Stimulated activated CD4-positive, alpha-beta T cell treated with anti-CD3 and anti-CD28 coated beads, Interleukin-4, amount 100 ng/mL, for 4 hours (primary cell): ENCODE measurements at places on chromosomes 12 and 14.

DNA sequence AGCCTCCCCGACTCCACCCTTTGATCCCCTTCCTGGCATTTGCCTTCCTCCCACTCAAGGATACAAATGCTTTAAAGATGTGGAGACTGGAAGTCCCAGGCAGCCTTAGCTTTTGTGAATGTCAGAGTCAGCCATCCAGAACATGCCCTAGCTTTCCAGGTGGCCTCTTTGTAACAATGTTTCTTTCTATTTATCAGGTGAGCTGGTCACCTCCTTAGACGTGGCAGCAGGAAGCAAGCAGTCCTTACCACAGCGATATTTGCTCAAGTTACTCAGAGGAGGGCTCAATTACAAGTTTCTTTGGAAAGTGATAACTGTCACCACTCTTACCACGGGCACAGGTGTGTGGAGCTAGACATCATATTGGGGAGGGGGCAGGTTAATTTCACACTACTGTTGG is 4.9 kb downstream of the GALNT6 start:
- DNase-seq: no peak

DNA sequence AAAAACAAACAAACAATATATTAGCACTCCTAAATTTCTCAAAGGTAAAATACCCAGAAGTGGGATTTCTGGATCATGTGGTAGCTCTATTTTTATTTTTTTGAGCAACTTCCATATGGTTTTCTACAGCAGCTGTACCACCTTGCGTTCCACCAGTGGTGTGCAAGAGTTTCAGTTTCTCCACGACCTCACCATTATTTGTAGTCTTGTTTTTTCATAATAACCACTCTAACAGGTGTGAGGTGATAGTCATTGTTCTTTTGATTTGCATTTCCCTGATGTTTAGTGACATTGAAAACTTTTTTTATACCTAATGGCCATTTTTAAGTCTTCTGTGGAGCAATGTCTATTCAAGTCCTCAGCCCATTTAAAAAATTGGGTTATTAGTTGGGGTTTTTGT is 127.3 kb upstream of the SLC38A2 start:
- DNase-seq: no peak

- DNase-seq: no peak
Measured at GRCh38 chr12:108820707-108821406, 36.5 kb downstream of the SSH1 start.

DNA sequence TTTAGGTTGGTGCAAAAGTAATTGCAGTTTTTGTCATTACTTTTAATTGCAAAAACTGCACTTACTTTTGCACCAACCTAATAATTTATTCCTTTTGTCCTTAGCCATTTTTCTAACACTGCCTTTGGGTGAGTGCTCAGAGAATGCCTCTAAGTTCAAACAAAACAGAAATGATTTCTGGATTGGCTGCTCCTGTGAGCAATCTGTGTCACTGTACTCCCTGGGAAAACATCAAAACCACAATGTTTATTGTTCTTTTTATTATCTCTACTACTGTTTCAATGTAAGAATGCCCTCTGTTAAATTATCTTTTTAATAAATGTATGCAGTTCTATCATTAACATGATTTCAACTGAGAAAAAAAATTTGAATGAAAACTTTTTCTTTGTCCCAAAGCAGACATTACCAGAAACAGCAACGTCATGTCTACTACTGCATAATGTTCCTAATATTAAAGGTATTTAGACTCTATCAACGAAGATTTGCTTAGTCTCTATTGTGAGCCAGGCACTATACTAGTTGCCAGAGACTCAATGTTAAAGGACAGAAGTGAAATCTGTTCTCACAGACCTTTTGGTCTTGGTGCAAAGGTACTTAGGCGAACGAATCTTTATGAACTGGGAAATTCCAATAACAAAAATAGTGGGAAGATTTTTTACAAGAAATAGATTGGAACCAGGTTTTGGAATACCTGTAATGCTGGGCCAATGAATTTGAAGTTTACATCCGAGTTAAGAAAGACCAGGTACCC is 6.2 kb downstream of the SLC41A2 start:
- DNase-seq: no peak

GRCh38 chr12:49947593-49948226 is 2.8 kb upstream of the AQP2 start:
- DNase-seq: no peak

- no peak for DNase-seq
Measured at GRCh38 chr12:111792155-111792855, 25.6 kb downstream of the ALDH2 start.

- DNase-seq: no peak
Measured at GRCh38 chr14:86088156-86088555, 558.2 kb downstream of the FLRT2 start.

DNA sequence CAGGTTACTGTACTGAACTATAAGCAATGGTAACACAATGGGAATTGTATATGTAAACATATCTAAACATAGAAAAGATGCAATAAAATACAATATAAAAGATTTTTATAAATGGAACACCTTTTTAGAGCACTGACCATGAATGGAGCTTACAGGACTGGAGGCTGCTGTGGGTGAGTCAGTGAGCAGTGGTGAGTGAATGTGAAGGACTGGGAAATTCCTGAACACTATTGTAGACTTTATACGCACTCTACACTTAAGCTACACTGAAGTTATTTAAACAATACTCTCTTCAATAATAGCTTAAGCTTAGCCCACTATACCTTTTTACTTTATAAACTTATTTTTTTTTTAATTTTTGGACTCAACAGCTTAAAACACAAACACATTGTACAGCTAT is 313.5 kb downstream of the KCNC2 start:
- DNase-seq: no peak

DNA sequence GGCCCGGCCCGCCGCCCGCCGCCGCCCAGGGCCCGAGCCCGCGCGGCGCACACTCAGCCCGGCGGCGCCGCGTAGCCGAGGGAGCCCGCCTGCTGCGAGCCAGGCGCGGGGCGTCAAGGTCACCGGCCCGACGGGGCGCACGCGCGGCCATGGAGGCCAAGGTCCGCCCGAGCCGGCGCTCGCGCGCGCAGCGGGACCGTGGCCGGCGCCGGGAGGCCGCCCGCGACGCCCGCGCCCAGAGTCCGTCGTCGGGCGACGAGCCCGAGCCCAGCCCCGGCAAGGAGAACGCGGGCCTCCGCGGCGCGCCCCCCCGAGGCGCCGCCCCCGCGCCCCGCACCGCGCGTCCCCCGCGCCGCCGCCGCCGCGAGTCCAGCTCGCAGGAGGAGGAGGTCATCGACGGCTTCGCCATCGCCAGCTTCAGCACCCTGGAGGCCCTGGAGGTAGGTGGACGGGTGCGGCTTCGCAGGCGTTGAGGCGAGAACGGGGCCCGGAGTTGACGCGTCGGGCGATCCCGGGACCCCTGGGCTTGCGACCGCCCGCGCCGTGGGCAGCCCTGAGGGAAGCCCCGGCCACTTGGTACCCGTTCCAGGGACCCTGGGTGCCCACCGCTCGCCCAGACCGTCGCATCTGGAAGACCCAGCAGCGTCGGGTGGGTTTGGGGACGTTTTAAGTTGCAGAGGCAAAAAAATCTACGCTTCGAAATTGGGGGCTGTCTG is 629 bp downstream of the FBRSL1 start:
- no peak for DNase-seq

DNA sequence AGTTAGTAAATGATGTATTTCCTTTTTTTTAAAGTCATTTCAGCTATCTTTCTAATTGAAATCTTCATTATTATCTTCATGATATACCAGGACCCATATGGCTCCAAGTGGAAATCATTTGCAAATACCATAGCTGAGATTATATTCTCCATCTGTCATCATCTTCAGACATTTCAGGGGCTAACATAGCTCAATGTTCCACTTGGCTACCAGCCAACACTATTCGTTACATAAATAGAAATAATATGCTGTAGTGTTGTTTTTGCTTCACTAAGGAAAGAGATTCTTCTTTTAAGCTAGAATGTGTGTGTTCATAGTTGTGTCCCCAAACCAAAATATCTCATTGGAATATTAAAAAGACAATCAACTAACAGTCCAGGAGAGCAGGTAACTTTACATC is 225.1 kb downstream of the DIO2 start:
- no peak for DNase-seq

DNA sequence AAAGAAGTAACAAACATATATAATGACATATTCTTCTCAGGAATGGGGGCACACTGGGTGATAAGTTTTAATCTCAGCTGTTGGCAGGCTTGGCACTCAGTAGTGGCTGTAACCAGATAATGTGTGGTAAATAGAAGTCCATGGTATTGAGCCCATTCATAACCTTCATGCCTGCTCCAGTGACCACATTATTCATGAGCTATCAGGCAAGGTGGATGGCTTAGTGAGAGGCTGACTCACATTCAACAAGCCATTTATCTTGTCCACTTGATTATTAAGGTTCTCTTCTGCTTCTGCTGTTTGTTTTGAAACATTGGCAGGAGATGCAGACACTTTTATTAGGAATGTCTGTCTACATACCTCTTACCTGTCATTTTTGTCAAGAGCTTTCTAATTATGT is 950.4 kb upstream of the LRFN5 start:
- no peak for DNase-seq

GRCh38 chr12:14769466-14769968 is 33.8 kb downstream of the WBP11 start:
- DNase-seq: no peak

GRCh38 chr12:10075451-10075850 is 23.3 kb downstream of the CLEC1A start:
- no peak for DNase-seq

GRCh38 chr12:66984077-66984476 is 285.1 kb upstream of the CAND1 start:
- no peak for DNase-seq

DNA sequence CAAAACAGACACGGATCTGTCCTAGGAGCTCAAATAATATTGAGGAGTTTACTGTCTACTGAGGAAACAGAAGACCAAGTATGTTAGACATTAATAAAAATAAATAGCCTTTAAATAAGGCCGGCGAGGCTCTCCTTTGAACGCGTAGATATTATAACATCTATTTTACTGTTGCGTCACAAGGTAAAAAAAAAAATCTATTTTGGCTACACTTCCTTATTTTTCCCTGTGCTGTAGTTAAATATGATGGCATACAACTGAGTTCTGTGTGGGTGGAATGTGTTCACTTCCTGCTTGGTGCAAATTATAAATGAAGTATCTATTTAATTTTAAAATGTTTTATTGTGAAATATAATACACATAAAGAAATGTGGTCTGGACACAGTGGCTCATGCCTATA is 17.2 kb upstream of the RAD52 start:
- DNase-seq: no peak

GRCh38 chr14:100838493-100839314 is 12.8 kb downstream of the MEG3 start:
- DNase-seq: no peak

DNA sequence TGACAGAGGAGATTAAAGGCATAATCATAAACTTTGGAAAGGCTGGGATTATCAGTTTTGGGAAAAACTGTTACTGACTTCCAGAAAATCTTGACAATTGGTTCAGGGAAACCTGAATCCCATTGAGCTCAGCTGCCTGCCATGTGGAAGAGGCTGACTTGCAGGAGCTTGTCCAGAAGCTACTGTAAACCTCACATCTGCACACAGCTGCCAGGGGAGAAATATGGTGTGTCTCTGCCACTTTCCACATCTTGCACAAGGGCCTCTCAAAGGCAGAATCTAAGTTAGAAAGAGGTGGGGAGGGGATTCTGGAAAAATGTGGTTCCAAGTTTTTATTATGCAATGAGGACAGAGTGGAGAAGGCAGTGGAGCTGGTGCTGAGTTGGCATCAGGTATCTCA is 8.7 kb upstream of the BHLHE41 start:
- no peak for DNase-seq

GRCh38 chr14:103185051-103186029 is 62.1 kb downstream of the TNFAIP2 start:
- no peak for DNase-seq

- DNase-seq: no peak
Measured at GRCh38 chr12:103181366-103182152, 224.1 kb downstream of the ASCL1 start.

DNA sequence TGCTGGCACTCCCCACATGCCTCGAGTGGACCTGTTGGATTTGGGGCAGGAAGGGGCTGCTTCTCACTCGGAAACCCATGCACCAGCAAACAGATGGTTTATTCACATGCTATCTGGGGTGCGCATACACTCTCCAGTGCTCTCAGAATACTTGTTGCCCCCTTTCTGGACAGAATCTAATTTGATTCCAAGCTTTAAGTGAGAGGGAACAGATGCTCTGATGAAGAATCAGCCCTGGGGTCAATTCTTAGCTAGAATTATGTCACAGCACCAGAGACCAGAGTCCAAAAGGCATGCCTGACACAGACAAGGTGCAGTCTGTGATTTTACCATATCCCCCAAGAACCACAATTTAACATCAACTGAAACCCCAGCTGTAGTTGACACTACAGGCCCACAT is 83.8 kb downstream of the SPTB start:
- DNase-seq: no peak

GRCh38 chr14:85907536-85907935 is 377.6 kb downstream of the FLRT2 start:
- DNase-seq: no peak

GRCh38 chr12:38629064-38629463 is 276.3 kb downstream of the CPNE8 start:
- DNase-seq: no peak

DNA sequence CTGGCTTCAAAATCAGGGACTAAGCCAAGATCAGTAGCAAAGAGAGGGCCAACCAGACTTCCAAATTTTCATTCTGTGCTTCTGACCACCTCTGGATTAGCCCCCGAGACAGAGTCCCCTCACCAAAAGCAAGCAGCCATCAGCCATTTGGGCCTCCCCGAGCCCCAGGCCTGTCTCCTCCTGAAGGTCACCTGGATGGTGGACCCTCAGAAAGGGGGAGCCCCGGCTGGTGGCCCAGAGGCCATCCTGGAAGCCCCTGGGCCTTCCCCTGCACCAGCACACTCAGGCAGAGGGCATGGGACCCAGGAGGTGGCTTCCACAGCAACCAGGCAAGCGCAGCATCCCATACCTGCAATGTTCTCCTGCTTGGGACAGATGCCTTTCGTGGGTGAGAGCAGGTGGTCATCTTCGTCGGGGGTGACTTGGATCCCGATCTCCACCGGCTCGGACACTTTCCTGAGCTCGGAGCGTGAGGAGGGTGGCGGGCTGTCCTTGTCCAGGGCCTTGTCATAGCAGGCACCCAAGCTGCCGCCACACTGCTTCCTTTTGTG is 14.8 kb downstream of the BCL11B start:
- DNase-seq: no peak

- no peak for DNase-seq
Measured at GRCh38 chr14:63273717-63274655, 44.7 kb downstream of the GPHB5 start.

- DNase-seq: no peak
Measured at GRCh38 chr14:79248126-79248525, 963.2 kb downstream of the DIO2 start.

GRCh38 chr12:116431677-116432300 is 127.4 kb upstream of the MAP1LC3B2 start:
- no peak for DNase-seq

GRCh38 chr14:101215266-101215665 is 311.7 kb upstream of the RTL1 start:
- DNase-seq: no peak

DNA sequence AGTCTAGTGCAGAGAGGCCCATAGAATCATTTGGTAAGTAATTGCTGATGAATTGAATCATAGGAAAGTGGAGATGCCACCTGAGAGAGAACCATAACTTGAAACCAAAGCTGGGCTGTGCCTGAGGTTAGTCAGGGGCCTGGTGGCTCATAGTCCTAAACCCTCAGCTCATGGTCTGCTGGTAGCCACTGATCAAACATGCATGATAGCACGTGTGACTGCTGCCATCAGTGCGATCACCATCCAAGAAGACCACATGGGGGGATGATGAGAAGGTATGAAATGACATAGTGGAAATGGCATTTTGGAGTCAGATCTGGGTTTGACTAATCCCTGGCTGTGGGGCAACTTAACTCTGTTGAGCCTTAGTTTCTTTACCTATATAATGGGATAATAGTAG is 190.5 kb downstream of the CACNA1C start:
- DNase-seq: no peak
